ENCODE measurements at places on chromosomes 12 and 14. TPM values are rescaled to one million over a fixed set of nuclear protein-coding genes. Genes with fewer than 3 reads are reported as not detected.
A peak's percentile ranks its signal among the peaks of the same experiment; 100 is the strongest.

The C1RL gene
- 12.1 TPM for total RNA-seq

The PIWIL1 gene
- total RNA-seq: not detected

- DNase-seq: no peak
These were observed 196.1 kb downstream of the PHETA1 start for GRCh38 chr12:111172786-111173185.

GRCh38 chr14:75373616-75374015 is 54.2 kb upstream of the JDP2 start:
- DNase-seq: no peak

- no peak for DNase-seq
These were observed 199.9 kb downstream of the TTC7B start for GRCh38 chr14:90616313-90616712.

DNA sequence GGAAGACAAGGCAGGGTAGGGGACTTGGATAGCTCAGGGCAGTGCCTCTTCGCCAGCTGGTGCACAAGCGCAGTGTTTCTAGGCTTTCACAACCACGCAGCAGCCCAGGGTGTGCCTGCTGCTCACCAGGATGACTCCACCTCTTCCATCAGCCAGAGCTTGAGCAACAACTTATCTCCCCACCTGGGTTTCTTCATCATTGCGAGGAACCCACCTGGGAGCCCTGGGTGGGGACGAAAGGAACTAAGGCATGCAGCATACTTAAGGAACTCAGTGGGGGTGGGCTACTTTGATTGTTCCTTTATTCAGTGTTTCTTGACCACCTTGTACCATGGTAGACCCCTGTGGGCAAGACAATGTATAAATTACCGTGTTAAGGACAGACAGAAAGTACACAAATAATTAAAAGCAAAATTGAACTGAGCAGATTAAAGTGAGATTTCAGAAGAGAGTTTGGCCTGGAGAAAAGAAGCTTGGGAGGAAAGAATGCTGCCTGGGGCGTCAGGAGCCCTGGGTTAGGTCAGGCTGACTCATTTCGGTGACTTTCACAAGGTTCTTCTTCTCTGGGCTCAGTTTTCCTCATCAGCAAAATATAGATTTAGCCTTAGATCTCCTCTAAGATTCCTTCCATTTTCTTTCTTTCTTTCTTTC is 22.9 kb downstream of the KRT18 start:
- peak; percentile 47 for DNase-seq
